ENCODE measurements at places on chromosomes 12 and 14.

GRCh38 chr12:52081263-52081733 lies 1.8 kb downstream of the SMIM41 start:
- DNase-seq: peak; percentile 42

GRCh38 chr14:68986926-68987652 lies 8.0 kb upstream of the ACTN1 start:
- DNase-seq: no peak

- no peak for DNase-seq
Observed at GRCh38 chr12:15532364-15532977, 210.2 kb downstream of the PTPRO start.

- no peak for DNase-seq
Observed at GRCh38 chr12:54272214-54272613, 7.7 kb downstream of the CBX5 start.

- DNase-seq: no peak
Observed at GRCh38 chr12:13230500-13230899, 34.0 kb downstream of the EMP1 start.

DNA sequence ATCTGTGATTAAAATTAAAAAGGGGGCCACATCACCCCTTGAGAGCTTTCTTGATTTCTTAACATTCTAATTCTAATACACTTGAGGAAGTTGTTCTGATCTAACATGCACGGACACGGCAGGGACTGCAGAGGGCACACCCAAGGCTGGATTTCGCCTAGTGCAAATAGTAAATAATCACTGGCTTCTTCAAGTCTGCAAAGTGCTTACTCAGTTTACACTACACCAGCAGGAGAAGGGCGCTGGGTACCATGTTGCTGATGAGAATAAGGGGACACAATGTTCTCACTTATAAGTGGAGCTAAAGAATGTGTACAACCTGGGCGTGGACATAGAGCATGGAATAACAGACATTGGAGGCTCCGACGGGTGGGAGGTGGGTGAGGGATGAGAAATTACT lies 34.2 kb downstream of the TBX5 start:
- no peak for DNase-seq

- DNase-seq: no peak
Observed at GRCh38 chr12:10385166-10385613, 4.7 kb downstream of the KLRK1 start.

DNA sequence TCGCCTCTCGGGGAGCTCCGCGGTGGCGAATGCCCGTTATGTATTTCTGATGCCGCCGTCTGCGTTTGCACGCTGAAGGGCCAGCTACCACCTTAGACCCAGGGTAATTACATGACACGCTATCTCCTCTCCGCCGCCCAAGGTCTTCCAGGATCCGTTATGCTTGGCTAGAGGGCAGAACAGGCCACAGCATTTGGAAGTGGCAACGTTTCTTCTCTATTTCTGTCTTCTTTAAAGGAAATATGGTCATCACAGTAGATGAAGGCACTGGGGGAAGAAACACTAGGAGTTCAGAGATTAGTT lies 861 bp upstream of the MDGA2 start:
- no peak for DNase-seq
